Right atrium auricular region (tissue), 2 donors: ENCODE measurements at places on chromosomes 5 and 9. TPM values are rescaled to one million over a fixed set of nuclear protein-coding genes. Genes with fewer than 3 reads are reported as not detected.
A peak's percentile ranks its signal among the peaks of the same experiment; 100 is the strongest.

DNA sequence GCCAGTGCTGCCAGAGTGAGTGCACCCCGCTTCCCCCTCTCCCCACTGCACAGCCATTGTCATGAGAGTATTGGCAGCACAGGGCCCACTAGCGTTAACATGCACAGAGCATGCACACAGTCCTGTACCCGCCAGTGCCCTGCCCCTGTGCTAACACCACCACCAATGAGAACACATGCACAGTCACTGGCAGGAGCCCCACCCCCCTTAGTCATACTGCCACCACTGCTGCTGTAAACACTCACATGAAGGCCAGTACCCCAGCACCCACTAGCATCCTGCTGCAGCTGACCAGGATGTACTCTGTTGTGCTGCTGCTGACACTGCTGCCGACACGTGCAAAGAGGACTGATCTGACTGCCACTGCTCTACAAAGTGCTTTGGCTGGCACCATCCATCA is 19.5 kb upstream of the RANBP6 start:
- no peak overlapping the region for H3K27ac ChIP-seq
- H3K36me3 ChIP-seq, result no peaks in the 10 kb centered on the region
- H3K4me3 ChIP-seq, result no peak overlapping the region
- H3K27me3 ChIP-seq, result no peaks in the 10 kb centered on the region
- H3K4me1 ChIP-seq, result no peaks in the 10 kb centered on the region

- H3K27ac ChIP-seq, result peak overlapping the region; percentile 99
- no peaks in the 10 kb centered on the region for H3K36me3 ChIP-seq
- peak overlapping the region; percentile 78 for H3K4me3 ChIP-seq
- no peaks in the 10 kb centered on the region for H3K27me3 ChIP-seq
- H3K4me1 ChIP-seq, result no peaks in the 10 kb centered on the region
- no peak for DNase-seq
Measured at GRCh38 chr5:143403334-143403592, 223 bp downstream of the NR3C1 start.

DNA sequence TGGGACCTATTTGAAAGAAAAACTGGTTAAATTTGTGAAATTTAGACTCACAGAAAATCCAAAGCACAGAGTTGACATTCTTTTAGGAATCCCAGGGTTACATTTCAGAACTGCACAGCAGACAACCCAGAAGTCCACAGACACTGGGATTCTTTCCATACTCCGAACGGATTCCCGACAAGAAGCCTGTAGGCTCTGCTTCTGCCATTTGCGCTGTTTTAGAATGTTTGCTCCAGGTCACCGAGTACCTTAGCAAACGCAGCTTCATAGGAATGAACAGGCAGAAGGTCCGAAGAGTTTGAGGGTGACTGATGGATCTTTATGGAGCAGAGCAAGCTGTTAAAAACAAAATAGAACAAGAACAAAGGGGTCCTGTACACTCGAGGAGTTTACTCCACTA is 84.5 kb upstream of the NFIB start:
- DNase-seq, result no peak
- H3K4me3 ChIP-seq, result no peak overlapping the region
- H3K27ac ChIP-seq, result no peak overlapping the region
- peaks cover 6% of the 10 kb centered on the region for H3K4me1 ChIP-seq
- H3K27me3 ChIP-seq, result no peaks in the 10 kb centered on the region

The FABP6 gene
- not detected for total RNA-seq

The MARCOL gene
- not detected for total RNA-seq

- H3K4me1 ChIP-seq, result no peaks in the 10 kb centered on the region
- no peaks in the 10 kb centered on the region for H3K36me3 ChIP-seq
- no peak for DNase-seq
Measured at GRCh38 chr9:6237267-6237666, 21.7 kb downstream of the IL33 start.

- no peak overlapping the region for H3K27ac ChIP-seq
- H3K27me3 ChIP-seq, result no peaks in the 10 kb centered on the region
- no peaks in the 10 kb centered on the region for H3K36me3 ChIP-seq
- H3K4me3 ChIP-seq, result no peak overlapping the region
- no peaks in the 10 kb centered on the region for H3K4me1 ChIP-seq
- DNase-seq, result no peak
Measured at GRCh38 chr9:117825609-117826347, 121.6 kb downstream of the TLR4 start.

DNA sequence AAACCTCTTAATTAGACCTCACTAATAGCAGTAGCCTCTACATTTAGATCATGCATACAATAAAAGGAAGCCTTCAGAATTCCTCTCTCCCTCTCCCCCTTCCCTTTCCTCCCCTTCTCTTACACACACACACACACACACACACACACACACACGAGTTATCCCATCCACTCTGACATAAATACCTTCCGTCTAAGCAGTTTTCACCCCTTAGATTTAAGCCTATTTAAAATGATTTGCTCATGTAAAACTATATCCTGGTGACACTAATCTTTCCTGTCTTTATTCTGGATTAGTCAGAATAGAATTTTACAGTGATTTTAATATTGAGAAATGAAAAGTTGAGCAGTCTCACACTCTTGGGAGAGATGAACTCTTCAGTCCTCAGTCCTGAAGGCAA is 35.0 kb downstream of the PRELID2 start:
- peaks cover 12% of the 10 kb centered on the region for H3K36me3 ChIP-seq
- no peaks in the 10 kb centered on the region for H3K27me3 ChIP-seq
- H3K4me3 ChIP-seq, result no peak overlapping the region
- no peak for DNase-seq

The C1QTNF2 gene
- total RNA-seq, result 1.5 TPM

DNA sequence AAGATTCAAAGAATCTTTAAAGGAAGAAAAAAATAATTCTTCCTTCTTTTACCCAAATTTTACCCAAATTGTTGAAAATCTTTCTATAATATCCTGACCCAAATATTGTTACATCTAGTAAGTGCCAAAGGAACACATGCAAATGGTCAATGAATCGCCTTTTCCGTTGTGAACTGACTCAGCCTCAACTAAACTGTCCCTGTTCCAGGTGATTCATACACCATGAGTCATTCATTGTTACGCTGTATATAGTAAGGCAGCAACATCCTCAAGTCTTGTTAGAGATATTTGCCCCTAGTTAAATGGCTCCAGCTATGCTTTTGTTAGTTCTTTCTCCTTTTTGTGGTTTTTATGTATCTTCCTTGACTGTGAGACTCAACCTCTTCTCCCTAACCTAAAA is 9.7 kb downstream of the PTGER4 start:
- no peaks in the 10 kb centered on the region for H3K27me3 ChIP-seq
- H3K4me3 ChIP-seq, result no peak overlapping the region
- peak overlapping the region; percentile 26 for H3K27ac ChIP-seq
- peaks cover 37% of the 10 kb centered on the region for H3K4me1 ChIP-seq
- DNase-seq, result no peak

- H3K27ac ChIP-seq, result no peak overlapping the region
- no peak overlapping the region for H3K4me3 ChIP-seq
- DNase-seq, result no peak
- no peaks in the 10 kb centered on the region for H3K36me3 ChIP-seq
- no peaks in the 10 kb centered on the region for H3K4me1 ChIP-seq
Measured at GRCh38 chr5:90308787-90309585, 100.6 kb downstream of the CETN3 start.

DNA sequence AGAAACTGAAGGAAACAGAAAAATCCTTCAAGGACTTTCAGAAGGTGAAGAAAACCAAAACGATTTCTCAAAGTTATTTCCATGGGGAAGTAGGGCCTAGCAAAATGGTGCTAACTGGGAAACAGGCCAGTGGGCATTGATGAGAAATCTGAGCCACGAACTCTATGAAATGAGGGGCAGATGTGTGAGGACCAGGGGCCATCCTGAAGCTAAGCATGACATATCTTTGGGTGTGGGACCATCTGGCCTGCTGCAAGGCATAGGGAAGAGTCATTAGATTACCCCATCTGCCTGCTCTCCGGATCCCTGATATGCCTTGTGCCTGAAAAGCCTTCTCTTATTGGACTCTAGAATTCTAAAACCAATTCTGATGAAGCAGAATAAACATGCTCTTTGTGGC is 143.8 kb downstream of the PALM2AKAP2 start:
- H3K4me1 ChIP-seq, result no peaks in the 10 kb centered on the region
- no peak overlapping the region for H3K27ac ChIP-seq
- peaks cover 36% of the 10 kb centered on the region for H3K36me3 ChIP-seq
- DNase-seq, result no peak

The CKMT2 gene
- total RNA-seq, result 909 TPM

The SLC34A3 gene
- total RNA-seq, result not detected

- no peaks in the 10 kb centered on the region for H3K4me1 ChIP-seq
- H3K27ac ChIP-seq, result no peak overlapping the region
- no peaks in the 10 kb centered on the region for H3K36me3 ChIP-seq
- no peaks in the 10 kb centered on the region for H3K27me3 ChIP-seq
- no peak overlapping the region for H3K4me3 ChIP-seq
Measured at GRCh38 chr5:26487553-26487952, 550.8 kb downstream of the CDH9 start.

GRCh38 chr9:94872891-94873511 is 146.5 kb downstream of the AOPEP start:
- DNase-seq, result no peak
- H3K27me3 ChIP-seq, result no peaks in the 10 kb centered on the region
- peak overlapping the region; percentile 86 for H3K27ac ChIP-seq
- H3K4me3 ChIP-seq, result no peak overlapping the region

- H3K4me1 ChIP-seq, result no peaks in the 10 kb centered on the region
- no peaks in the 10 kb centered on the region for H3K27me3 ChIP-seq
- peaks cover 60% of the 10 kb centered on the region for H3K36me3 ChIP-seq
- H3K27ac ChIP-seq, result no peak overlapping the region
- no peak overlapping the region for H3K4me3 ChIP-seq
Measured at GRCh38 chr5:32109236-32109635, 64.9 kb downstream of the GOLPH3 start.

The ANKRD20A1 gene
- total RNA-seq, result 1.9 TPM

GRCh38 chr5:147436596-147436995 is 73.3 kb downstream of the DPYSL3 start:
- H3K27me3 ChIP-seq, result no peaks in the 10 kb centered on the region
- no peak overlapping the region for H3K4me3 ChIP-seq
- no peaks in the 10 kb centered on the region for H3K36me3 ChIP-seq
- peak overlapping the region; percentile 7 for H3K27ac ChIP-seq

The MRPL41 gene
- total RNA-seq, result 172 TPM

The ADGRV1 gene
- total RNA-seq, result 1.4 TPM

The EIF4EBP3 gene
- 16.8 TPM for total RNA-seq

The MYO10 gene
- 3.8 TPM for total RNA-seq

DNA sequence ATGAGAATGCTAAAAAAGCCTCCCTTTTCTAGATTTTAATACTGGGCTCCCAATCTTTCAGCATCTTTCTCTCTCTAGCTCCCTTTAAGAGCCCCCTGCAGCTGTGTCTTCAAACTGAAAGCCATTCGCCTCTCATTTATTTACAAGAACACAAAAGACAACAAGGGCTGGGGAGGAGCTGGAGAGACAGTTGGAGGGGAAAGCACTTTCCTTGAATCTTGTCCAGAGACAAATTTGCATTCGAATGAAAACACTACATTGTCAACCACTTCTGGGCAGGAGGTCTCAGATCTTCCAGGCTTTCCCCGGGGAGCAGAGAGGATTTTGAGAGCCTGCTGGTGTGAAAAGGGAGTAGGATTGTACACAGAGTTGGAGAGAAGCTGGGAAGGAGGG is 518.3 kb downstream of the CTNND2 start:
- H3K4me3 ChIP-seq, result no peak overlapping the region
- no peaks in the 10 kb centered on the region for H3K36me3 ChIP-seq
- no peaks in the 10 kb centered on the region for H3K27me3 ChIP-seq
- H3K4me1 ChIP-seq, result no peaks in the 10 kb centered on the region
- no peak overlapping the region for H3K27ac ChIP-seq
- DNase-seq, result no peak

GRCh38 chr5:125148076-125148475 is 401.6 kb upstream of the ZNF608 start:
- H3K36me3 ChIP-seq, result no peaks in the 10 kb centered on the region
- H3K4me3 ChIP-seq, result no peak overlapping the region
- no peak overlapping the region for H3K27ac ChIP-seq

DNA sequence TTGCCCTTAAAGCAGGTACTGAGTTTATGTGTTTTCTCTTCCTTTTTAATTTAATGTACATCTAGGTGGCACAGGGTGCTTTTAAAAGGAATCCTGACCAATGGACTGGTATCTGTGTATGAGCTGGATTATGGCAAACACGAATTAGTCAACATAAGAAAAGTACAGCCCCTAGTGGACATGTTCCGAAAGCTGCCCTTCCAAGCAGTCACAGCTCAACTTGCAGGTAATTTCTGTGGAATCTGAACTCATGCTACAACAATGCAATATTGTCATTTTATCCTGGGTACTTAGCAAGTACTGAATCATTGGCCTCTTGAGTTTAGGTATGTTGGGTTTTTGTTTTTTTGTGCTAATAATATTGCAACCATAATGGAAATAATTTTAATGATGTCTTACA is 14.4 kb upstream of the TMOD1 start:
- H3K4me1 ChIP-seq, result no peaks in the 10 kb centered on the region
- peaks cover 25% of the 10 kb centered on the region for H3K36me3 ChIP-seq
- no peak overlapping the region for H3K4me3 ChIP-seq

DNA sequence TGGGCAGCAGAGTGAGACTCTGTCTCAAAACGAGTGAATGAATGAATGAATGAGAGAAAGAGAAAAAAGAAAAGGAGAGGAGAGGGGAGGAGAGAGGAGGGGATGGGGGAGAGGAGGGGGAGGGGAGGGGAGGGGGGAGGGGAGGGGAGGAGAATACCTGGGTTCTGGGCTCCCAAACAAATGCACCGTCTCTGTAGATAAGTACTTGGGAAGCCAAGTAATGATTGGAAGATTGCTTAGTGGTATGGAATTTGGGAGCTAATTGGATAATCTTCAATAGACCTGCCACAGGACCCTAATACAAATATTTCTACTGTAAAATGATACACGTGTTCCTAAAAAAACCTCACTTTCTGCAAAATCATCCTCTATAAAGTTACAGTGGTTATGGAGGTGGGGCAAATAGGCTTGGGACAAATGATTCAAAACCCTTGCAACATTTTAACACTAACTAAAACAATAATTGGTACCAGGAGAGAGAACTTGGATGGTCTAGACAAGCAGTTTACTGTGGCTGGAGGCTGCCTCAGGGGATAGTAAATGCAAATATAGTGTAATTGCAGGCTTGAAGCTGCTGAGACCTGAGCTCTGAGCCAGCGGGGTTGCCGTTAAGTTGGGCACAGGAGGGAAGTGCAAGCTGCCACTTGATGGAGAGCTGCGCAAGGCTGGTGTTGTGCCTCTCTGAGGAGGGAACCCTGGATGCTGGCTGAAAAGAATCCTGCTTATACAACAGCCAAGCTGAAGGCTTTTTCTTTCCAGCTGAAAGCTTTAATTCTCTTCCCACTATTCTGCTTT is 3.5 kb downstream of the HEMGN start:
- no peak overlapping the region for H3K27ac ChIP-seq
- DNase-seq, result no peak
- no peak overlapping the region for H3K4me3 ChIP-seq
- no peaks in the 10 kb centered on the region for H3K4me1 ChIP-seq
- no peaks in the 10 kb centered on the region for H3K27me3 ChIP-seq

The F2RL2 gene
- total RNA-seq, result 3.7 TPM
